ENCODE measurements at places on chromosomes 1 and 21. TPM values are rescaled to one million over a fixed set of nuclear protein-coding genes. Genes with fewer than 3 reads are reported as not detected.

The JMJD4 gene
- 35.5 TPM for total RNA-seq

The GJA8 gene
- not detected for total RNA-seq

The KRTAP19-3 gene
- total RNA-seq, result not detected

The EPS8L3 gene
- 0.26 TPM for total RNA-seq

The AXDND1 gene
- total RNA-seq, result not detected
